ENCODE measurements at places on chromosomes 16 and 17.

DNA sequence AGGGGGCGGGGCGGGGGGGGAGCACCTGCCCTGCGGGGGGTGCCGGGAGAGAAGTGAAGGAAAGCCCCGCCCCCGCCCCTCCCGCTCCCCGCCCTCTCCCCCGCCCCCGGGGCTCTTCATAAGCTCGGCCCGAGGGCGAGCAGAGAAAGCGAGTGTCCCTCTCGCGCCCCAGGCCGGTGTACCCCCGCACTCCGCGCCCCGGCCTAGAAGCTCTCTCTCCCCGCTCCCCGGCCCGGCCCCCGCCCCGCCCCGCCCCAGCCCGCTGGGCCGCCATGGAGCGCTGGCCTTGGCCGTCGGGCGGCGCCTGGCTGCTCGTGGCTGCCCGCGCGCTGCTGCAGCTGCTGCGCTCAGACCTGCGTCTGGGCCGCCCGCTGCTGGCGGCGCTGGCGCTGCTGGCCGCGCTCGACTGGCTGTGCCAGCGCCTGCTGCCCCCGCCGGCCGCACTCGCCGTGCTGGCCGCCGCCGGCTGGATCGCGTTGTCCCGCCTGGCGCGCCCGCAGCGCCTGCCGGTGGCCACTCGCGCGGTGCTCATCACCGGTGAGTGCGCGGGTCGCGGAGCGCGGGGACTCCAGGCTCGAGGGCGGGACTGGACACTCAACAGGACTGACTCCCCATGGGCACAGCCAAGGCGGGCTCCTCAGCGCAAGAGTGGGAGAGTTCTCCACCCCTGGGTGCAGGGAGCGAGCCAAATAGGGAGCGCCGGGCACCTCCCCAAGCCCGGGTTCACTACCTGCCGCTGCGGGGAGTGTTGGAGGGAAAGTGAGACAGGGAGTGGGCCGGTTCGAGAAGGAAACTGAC, at the start of gene HSD11B2:
TSS of gene HSD11B2 (plus strand) at position 145 of the 798 bp plus-strand sequence. CDS start at position 273, 128 bp downstream.
- peak; percentile 89 for DNase-seq

GRCh38 chr17:76142585-76143041, 1.6 kb upstream of the FOXJ1 start:
- DNase-seq: no peak

DNA sequence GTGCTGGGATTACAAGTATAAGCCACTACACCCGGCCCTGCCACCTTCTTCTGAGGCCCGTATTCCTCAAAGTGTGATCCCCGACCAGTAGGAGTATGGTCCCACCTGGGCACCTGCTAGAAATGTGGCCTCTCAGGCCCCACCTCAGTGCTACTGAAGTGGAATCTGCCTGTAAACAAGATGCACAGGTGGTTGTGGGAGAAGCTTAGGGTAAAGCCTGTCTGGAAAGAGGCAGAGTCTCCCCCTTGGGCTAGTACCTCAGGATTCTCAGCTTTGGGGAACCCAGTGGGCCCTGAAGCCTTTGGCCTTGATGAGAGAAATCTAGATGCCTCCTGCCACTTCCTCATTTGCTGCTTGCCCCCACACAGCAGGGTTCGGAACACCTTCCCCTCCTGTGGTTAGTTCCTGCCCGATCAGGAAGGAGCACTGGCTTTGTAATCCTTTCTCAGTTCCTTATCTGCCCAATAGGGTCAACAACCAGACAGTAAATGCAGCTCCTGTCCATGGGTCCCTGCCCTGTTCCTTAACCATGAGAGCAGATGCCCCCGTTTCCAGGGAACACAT, 25.2 kb downstream of the TK2 start:
- no peak for DNase-seq

DNA sequence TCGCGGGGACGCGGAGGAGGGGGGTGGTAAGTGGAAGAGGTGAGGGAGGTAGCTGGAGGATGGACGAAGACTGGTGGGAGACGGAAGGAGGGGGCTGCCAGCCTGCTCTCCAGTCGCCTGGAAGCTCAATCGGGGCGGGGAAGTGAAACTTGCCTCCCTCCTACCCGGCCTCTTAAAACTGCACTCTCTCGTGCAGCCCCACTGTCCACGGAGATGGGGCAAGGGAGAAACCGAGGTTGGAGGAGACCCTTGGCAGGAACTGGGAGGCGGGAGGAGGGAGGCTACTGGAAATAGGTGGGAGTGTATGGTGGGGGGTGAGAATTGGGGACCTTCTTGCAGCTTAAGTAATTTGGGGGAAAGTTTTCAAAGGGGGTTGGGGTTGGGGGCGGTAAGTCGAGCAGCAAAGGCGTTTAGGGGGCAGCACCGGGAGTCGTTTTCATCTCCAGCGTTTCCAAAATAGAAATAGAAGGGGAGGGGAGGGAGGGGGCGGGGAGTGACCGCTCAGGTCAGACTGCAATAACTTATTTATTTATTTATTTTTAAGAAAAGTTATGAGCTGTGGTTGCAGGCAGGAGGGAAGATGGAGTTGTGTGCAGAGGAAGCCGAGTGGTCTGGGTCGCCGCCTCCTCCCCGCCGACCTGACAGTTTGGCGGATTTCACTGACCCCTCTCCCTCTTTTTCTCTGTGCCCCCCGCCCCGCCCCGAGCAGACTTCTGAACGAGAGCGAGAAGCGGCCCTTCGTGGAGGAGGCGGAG, 1.4 kb downstream of the SOX9 start:
- DNase-seq: peak; percentile 63

DNA sequence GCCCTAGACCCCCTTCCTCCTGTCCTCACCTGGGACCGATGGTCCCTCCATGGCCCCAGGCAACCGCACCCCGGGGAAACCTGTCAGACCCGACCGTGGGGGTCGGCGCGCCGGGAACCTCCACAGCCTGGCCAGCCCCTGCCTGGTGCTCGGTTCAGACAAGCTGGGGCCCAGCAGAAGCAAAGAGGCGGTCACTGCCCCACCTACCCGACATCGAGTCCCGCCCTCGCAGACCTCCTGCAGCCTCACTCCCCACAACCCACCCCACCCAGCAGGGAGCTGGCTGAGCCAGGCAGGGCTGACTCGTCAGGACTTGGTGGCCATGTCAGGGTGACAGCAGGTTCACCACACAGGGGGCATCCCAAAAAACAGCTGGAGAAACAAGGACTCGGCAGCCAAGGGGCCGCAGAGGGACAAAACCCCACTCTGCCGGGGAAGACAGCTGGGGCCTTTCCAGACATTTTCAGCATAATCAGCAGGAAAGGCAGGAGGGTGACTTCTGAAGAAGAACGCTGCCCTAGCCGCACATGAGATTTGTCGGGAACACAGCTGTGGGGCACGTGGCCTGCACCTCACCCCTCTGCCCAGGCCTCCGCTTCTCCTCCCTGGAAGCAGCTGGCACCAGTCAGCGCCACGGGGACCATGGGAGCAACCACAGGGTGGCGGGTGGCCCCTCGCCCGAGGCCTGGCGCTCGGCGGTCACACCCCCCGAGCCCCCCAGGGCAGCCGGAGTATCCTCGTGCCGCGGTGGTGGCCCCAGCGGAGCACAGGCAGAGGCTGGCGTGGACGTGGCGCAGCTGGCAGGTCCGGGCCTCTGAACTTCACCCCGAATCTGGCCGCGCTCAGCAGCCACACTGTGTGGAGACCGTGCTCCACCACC, 22.9 kb downstream of the GNPTG start:
- no peak for DNase-seq

DNA sequence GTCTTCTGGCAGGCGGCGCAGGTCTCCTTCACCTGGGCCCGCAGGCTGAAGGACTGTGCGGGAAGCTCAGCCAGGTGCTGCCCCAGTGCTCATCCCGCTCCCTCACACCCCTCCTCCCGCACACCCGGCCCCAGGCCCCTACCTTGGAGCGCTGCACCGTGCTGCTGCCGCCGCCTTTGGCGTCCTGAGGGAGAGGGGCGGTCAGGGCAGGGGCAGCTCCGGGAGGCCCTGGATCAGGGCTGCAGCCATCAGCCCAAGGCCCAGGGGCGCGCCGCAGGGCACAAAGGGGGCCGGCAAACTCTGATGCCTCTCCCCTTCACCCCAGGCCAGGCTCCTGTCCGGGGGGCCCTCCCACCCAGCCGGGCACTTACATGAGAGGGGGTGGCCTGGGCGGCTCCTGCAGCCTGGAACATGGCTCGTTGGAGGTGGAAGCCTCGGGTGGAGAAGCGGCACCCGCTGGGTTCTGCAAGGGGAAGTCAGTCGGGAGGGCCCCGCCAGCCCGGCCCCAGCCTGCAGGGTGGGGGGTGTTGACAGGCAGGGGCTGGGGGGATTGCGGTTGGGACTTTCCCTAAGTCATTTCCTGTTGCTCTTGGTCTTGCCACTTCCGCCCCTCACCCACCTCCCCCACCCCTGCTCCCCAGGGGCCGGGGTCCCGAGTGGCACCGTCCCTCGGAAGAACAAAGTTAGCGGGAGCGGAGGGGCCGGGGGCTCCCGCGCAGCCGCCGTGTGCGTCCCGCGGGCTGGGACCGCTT, 863 bp downstream of the LIMD2 start:
- peak; percentile 65 for DNase-seq

GRCh38 chr17:39167476-39167875, 1.5 kb upstream of the ARL5C start:
- DNase-seq: no peak
